HFFc6 (cell line): ENCODE measurements at places on chromosomes 3 and 15. TPM values are rescaled to one million over a fixed set of nuclear protein-coding genes. Genes with fewer than 3 reads are reported as not detected.

GRCh38 chr15:30929982-30930381, 26.3 kb downstream of the FAN1 start:
- DNase-seq: no peak
- H3K36me3 ChIP-seq: peaks cover 47% of the 10 kb centered on the region
- peaks cover 4% of the 10 kb centered on the region for H3K27me3 ChIP-seq
- no peak overlapping the region for H3K4me3 ChIP-seq

DNA sequence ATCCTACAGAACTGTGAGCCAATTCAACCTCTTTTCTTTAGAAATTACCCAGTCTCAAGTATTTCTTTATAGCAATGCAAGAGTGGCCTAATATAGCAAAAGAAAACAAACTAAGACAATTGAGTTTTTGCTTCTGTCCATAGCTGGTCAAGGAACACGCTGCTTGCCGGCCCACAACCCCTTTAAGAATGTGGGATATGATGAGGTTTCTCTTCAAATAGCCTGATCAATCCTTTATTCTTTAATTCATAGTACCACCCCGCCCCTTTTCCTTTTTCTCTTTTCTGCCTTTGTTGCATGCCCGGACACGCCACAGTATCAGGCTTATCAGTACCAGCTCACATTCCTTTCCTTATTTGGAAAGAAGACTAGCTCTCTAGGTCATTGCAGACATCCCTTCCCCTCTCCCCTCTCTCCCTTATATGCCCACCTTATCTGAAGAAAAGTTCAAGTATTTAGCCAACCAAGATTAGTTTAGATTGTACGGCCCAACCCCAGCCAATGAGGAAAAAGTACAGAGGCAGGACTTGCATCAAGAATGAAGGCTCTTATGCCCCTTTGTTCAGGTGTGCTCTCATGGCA, 404.5 kb downstream of the OCA2 start:
- no peak for DNase-seq
- H3K4me1 ChIP-seq: no peaks in the 10 kb centered on the region; the same call in 1 of the 2 replicates
- H3K27me3 ChIP-seq: no peaks in the 10 kb centered on the region; the same call in none of the 2 replicates
- H3K36me3 ChIP-seq: no peaks in the 10 kb centered on the region
- no peak overlapping the region for H3K4me3 ChIP-seq

- H3K27ac ChIP-seq: no peak overlapping the region
- no peak overlapping the region for H3K4me3 ChIP-seq
- no peak for DNase-seq
- H3K27me3 ChIP-seq: peaks cover 2% of the 10 kb centered on the region
- H3K4me1 ChIP-seq: peaks cover 5% of the 10 kb centered on the region; the same call in 1 of the 2 replicates
These were observed 148.4 kb downstream of the APBA2 start for GRCh38 chr15:29034151-29034550.

DNA sequence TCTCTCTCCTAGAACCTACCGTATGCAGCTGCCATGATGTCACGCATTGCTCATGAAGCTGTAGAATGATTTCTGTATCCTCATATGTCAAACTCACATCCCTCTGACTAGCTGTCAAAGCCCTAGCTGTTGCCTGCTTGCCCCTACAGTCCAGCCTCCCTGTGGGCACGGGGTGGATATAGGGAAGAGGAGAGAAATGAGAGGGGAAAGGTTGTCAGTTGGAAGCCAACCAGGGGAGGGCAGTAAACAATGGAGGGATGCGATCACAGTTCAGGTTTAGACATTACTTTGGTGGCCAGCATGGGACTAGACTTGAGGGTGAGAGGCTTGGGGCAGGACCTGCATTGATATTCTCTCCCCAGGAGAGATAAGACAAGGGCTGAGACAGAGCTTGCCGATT, 1.7 kb upstream of the HDGFL3 start:
- peaks cover 23% of the 10 kb centered on the region for H3K4me1 ChIP-seq
- H3K4me3 ChIP-seq: no peak overlapping the region
- peaks cover 4% of the 10 kb centered on the region for H3K36me3 ChIP-seq
- no peak for DNase-seq

DNA sequence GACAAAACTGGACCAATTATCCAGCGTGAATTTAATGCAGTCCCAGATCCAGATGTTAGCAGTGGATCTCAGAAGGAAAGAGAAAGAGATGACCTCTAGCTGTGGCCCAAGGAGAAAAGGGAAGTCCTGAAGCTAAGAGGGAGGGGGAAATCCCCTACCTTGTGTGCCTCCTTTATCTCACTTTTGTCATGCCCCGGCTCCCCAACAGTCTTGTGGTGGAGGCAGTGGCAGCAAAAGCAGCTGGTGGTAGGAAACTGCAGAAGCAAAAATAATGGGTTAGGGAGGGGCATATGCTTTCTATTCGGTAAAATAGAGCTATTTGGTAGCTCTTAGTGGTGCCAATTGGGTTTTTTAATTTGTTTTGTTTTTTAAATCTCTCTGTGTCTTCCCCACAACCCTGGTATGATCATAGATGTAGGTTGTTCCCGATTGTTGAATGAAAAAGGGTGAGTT, 56.5 kb downstream of the MCTP2 start:
- H3K4me1 ChIP-seq: no peaks in the 10 kb centered on the region
- H3K36me3 ChIP-seq: no peaks in the 10 kb centered on the region
- DNase-seq: no peak
- no peaks in the 10 kb centered on the region for H3K27me3 ChIP-seq
- H3K4me3 ChIP-seq: no peak overlapping the region
- no peak overlapping the region for H3K27ac ChIP-seq

GRCh38 chr3:194757647-194758061, 72.0 kb downstream of the FAM43A start:
- peaks cover 54% of the 10 kb centered on the region for H3K27me3 ChIP-seq
- H3K4me1 ChIP-seq: no peaks in the 10 kb centered on the region
- no peak overlapping the region for H3K27ac ChIP-seq
- no peak for DNase-seq
- no peaks in the 10 kb centered on the region for H3K36me3 ChIP-seq

- H3K4me1 ChIP-seq: peaks cover 41% of the 10 kb centered on the region
- H3K4me3 ChIP-seq: no peak overlapping the region
- peak overlapping the region; percentile 14; the same call in 1 of the 2 replicates for H3K27ac ChIP-seq
- peaks cover 3% of the 10 kb centered on the region for H3K27me3 ChIP-seq
- no peak for DNase-seq
These were observed 10.9 kb downstream of the TLNRD1 start for GRCh38 chr15:81011593-81011992.

DNA sequence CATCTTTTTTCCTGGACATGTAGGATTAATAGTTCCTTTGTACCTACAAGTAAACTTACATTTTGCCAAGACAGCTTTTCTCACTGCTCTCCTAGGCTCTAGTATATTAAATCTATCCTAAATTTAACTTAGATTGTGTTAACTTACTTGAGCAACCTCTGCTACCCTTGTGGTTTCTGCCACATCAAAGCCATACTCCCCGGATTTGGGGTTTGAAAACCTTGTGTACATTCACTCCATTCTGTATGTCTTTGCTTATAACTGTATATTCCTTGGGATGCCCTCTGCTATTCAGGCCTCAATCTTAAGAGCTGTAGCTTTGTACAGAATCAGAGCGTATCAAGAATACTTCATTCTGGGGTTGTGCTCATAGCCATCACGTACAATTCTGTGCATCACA, 60.4 kb downstream of the ARIH1 start:
- H3K36me3 ChIP-seq: peaks cover 6% of the 10 kb centered on the region
- H3K4me1 ChIP-seq: peaks cover 27% of the 10 kb centered on the region
- DNase-seq: no peak
- H3K27me3 ChIP-seq: peaks cover 2% of the 10 kb centered on the region
- no peak overlapping the region for H3K27ac ChIP-seq

The CIB2 gene
- 0.74 to 1.5 TPM (median 1.4 TPM) in 3 replicates for total RNA-seq

The ALDH1A3 gene
- total RNA-seq: 0.42 to 3.2 TPM (median 1.2 TPM) in 3 replicates

The CCK gene
- total RNA-seq: not detected in 3 replicates

The KCNAB1 gene
- total RNA-seq: not detected in 3 replicates

The C3orf62 gene
- 2.5 to 3.1 TPM (median 2.7 TPM) in 3 replicates for total RNA-seq

The CASR gene
- total RNA-seq: not detected in 3 replicates

The ACKR4 gene
- total RNA-seq: 0.81 to 7.1 TPM (median 1.3 TPM) in 3 replicates
